ENCODE measurements at places on chromosomes 4 and X.

DNA sequence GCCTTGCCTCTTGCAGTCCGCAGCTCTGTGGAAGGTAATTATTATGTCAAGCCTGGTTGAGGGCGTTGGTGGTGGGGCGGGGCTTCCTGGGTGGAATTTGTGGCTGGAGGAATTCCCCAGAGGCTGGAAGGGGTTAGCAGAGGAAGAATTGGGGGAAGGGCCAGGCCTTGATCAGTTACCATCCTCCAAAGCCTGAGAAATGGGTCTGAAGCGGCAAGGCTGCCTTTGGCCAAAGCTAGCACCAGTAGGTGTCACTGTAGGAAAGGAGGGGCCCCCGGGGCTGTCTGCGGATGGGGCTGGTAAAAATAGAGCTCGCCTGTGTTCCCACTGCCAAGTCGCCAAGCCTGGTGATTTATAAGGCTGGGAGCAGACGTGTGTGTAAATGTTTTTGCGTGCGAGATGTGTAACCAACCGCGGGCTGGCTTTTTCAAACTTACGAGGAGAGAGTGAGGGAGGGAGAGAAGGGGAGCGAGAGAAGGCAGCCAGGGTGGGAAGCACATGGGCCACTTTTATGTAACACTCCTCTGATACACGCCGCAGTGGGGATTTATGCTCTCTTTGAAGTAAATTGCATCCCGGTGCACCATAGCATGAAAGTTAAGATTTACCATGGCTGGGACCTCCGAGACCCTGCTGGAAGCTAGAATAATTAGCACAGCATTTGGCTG is 367.0 kb downstream of the BCOR start:
- peak; percentile 52 for DNase-seq

DNA sequence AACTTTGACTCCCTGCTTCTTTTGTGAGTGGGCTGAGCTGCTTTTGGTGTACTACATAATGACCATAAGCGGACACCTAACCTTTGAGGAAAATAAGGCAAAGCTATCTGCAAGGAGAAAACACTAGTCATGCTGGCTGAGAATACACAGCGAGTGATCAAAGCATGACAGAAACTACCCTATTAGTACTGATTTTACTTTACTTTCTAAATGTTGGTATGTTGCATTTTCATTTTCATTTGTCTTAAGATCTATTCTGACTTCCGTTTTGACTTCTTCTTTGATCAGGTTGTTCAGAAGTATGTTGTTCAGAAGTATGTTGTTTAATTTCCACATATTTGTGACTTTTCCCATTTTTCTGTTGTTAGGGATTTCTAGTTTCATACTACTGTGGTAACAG is 361.1 kb downstream of the TRAM1L1 start:
- no peak for DNase-seq

- DNase-seq, result no peak
Measured at GRCh38 chr4:1960170-1960825, 48.5 kb downstream of the NELFA start.

GRCh38 chrX:138986235-138986634 is 274.7 kb upstream of the FGF13 start:
- no peak for DNase-seq

- DNase-seq, result no peak
Measured at GRCh38 chrX:119757979-119758730, at the start of gene SOWAHD. TSS of gene SOWAHD (plus strand) at chrX:119758588. CDS start at chrX:119758668, 80 bp downstream.

- DNase-seq, result no peak
Measured at GRCh38 chr4:13984991-13985800, 357.7 kb upstream of the BOD1L1 start.

- DNase-seq, result no peak
Measured at GRCh38 chr4:144645631-144646522, at the start of gene HHIP. TSS of gene HHIP (plus strand) at chr4:144646156. CDS start at chr4:144646676, 520 bp downstream.

DNA sequence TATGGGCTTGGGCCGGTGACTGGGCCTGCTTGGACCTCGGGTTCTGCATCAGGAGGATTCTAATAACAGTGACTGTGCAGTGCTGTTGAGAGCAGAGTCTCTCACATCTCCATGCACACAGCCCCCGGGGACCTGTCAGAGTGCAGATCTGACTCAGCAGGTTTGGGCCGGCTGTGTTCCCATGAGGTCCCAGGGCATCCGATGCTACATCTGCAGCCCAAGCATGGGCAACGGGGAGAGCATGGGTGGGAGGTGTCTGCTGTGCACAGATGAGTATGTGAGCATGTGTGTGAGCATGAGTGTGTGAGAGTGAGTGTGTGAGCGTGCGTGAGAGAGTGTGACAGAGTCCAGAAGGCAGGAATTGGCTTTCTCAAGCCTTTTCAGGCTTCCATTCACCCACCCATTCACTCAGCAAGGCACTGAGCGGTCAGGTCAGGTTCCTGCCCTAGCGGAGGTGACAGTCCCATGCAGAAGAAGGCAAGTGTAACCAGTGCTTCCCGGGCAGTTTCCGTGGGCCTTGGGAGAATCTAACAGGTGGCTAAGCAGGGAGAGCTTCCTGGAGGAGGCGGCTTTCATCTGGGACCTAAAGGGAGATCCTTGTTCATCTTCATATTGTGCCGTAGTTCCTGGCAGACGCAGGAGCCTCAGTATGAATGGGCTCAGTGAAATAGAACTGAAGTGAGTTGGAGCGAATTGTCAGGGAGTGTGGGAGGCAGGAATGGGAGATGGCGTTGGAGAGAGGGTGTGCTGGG is 62.6 kb downstream of the SORCS2 start:
- no peak for DNase-seq

GRCh38 chr4:24843096-24843495 is 47.7 kb downstream of the SOD3 start:
- DNase-seq, result no peak

- no peak for DNase-seq
Measured at GRCh38 chrX:148523303-148524080, 23.1 kb downstream of the AFF2 start.

DNA sequence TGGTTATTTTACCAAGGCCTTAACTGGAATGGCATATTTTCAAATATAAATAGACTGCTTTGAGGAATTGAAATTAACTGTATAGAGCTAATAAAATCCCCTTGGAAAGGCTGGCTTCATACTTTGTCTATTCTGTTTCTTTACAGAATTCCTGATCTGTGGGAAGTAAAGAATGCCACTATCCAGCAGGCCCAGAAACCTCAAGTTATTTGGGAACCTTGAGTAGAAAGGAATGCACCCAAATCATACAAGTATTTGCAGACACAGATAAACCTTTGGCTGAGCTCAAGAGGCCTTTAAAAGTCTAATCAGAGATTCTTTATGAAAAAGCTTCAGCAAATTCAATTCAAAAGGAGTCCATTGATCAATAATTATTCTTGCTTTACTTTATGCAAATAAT is 975.7 kb upstream of the PABPC4L start:
- no peak for DNase-seq

- DNase-seq, result no peak
Measured at GRCh38 chrX:107107459-107107858, 11.2 kb downstream of the RBM41 start.

- DNase-seq, result no peak
Measured at GRCh38 chr4:183591301-183591700, 67.7 kb downstream of the RWDD4 start.

DNA sequence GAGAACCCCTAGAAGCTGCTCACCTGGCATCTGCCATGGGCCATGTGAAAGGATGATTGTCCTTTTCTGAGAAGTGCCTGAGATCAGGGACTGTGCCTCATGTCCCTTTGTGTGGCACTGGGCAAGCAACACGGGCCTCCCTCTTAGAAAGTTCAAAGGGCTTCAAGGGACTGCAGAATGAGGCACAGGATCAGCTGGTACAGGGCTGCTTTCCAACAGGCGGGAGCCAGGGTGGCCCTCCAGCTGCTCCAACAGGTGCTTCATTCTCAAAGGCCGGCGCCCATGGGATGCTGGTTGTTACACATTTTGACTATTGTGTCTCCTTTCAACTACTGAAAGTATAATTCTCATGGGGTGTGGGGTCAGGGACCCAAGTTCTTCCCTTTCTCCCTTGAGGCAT is 114.7 kb downstream of the ENPP6 start:
- no peak for DNase-seq

GRCh38 chrX:149383852-149384251 is 121.3 kb downstream of the IDS start:
- DNase-seq, result no peak

GRCh38 chrX:9587642-9588041 is 122.8 kb downstream of the TBL1X start:
- no peak for DNase-seq

DNA sequence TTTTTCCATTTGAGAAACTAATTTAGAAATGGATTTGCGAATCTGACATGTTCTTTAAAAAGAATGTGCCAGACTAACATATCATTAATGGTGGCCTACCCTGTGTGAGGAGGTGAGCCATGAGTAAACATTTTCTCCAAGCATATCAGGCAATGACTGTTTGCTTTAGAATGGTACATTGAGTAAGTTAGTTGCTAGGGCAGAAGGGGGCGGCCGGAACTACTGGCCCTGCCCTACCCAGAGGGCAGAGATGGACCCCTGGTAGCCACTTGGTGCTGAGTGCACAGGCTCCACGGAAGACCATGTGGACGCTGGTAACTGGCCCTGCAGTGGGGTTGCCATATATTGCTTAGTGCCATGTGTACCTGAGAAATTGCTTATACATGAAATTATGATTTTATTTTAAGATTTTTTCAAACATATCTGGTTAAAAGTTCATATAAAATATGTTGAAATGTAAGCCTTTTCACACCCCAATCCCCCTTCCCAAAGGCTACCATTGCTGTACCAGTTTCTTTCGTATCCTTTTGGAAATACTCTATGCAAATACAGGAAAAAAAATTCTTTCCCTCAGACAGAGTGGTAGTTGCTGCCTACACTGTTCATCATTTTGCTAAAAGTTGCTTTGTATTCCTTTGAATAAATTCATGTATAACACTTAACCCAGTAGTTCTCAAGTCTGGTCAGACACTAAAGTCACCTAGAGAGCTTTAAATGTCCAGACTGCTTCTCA is 8.8 kb downstream of the FNIP2 start:
- no peak for DNase-seq

GRCh38 chr4:54440394-54441136 is 211.5 kb downstream of the PDGFRA start:
- no peak for DNase-seq

DNA sequence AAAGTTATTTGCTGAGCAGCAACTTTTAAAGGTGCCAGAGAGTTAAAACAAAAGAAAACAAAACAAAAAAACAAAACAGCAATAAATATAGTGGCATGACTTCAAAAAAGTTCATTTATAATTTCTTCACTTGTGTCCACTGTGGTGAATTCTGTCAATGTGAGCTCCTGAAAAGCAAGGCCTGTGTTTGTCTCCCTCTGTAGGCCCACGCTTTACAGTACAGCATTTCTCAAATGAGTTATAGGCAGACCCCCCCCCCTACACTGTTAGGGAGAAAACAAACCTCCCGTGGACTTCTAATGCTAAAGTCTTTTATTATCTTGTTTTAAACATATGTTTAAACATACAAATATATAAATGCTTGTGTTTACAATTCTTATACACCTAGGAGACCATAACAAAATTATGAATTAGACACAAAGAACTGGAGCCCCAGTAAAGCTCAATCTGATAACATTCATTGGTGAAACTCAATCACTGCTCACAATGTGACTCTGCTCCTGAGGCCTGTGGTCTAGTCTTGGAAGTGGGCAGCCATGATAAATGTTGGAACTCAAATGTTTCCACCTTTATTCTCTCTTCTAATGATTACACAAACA is 47.0 kb upstream of the SCOC start:
- DNase-seq, result no peak

- no peak for DNase-seq
Measured at GRCh38 chrX:119187298-119187697, 48.8 kb upstream of the PGRMC1 start.

DNA sequence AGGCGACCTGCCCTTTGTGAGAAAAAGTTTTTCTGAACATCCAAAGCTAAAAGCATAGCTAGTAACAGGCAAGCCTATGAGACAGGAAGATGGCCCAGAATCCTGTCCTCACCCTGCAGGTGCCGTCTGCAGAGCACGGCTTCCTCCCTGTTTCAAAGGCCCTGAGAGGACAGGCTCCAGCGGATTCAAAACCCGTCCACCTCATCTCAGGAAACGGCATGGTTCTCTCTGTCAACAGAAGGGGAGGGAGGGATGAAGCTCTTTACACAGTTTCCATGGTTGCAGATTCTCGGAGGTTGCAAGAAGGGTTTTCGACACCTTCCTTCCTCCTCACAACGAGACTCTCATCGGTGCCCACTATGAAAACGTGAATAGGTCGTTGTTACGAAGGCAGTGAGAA is 8.3 kb downstream of the PPP2R3B start:
- DNase-seq, result no peak

DNA sequence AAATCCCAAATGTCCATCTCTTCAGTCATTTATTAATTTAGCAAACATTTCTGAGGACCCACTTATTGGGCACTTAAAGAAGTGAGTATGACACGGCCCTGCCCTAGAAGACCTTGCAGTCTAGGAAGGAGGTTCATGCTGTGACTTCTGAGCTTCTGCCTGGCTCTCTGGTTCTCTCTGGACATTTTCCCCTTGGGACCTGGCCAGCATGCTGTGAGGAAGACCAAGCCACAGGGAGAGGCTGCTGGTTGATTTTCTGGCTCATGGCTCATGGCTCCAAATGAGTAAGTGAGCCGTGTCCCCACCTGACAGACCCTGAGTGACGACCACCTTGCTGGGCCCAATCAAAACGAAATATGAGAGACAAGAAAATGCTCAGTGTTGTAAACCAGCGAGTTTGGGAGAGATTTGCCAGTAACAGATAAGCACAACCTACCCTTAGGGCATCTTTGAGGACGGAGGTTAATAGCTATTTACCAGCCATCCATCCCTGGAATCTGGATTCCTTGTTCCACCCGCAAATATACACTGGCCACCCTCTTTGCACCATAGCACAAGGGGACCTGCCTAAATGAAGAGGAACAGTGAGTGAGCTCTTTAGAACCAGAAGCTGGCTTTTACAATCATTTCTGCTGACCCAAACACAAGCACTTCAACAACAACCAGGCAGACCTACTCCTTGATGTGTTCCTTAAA is 876 bp downstream of the MPP1 start:
- no peak for DNase-seq

DNA sequence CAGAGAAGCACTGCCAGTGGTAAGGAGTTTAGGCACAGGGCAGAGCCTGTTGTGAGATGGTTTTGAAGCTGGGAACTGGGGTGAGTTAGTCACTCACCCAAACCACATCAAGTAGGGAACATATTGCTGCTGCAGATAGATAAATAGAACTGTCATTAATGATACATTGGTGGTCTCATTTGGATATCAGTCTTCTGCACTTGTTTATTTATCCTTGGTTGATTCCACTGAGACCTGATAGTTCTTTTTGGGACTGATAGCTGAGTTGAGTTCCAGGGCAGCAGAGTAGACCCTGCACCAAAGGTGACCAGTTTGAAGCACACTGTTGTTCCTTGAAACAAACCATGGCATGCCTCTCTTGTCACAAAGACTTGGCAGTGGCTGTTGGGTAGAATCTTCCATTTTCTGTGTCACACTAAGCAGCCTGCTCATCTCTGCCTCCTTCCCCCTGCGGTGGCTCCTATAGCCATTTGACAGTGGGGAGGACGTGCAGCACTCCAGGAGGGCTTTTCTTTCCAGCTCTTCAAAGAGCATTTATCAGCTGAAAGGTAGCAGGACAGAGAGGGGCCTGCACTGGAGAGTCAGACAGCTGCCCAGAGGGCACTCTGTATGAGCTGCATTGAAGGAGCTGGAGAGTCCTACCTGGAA is 59.7 kb upstream of the TMEM164 start:
- DNase-seq, result no peak

Measured in AG04450 (cell line).